Stimulated activated CD4-positive, alpha-beta T cell treated with anti-CD3 and anti-CD28 coated beads, TNF-alpha, amount 100 ng/mL, for 4 hours (primary cell): ENCODE measurements at places on chromosomes 12 and 14.
A peak's percentile ranks its signal among the peaks of the same experiment; 100 is the strongest.

DNA sequence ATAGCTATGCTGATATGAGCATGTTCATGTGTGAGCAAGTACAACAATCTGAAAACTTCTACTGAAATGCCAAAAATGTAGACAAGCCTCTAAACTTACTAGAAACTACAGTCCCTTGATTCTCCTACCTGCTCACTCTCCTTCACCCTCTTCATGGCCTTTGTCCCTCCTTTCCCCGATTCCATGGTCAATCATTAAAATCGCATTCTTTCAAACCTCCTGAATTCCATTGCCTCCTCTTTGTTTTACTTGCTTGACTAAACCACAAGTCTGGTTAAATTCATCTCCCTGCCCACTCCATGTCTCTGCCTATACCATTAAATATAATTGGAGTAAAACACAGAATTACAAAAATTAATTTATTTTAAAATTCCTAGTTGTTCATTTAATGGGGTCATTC, 33.0 kb upstream of the SSTR1 start:
- DNase-seq = no peak

GRCh38 chr12:66742508-66743367, 63.9 kb upstream of the GRIP1 start:
- no peak for DNase-seq

DNA sequence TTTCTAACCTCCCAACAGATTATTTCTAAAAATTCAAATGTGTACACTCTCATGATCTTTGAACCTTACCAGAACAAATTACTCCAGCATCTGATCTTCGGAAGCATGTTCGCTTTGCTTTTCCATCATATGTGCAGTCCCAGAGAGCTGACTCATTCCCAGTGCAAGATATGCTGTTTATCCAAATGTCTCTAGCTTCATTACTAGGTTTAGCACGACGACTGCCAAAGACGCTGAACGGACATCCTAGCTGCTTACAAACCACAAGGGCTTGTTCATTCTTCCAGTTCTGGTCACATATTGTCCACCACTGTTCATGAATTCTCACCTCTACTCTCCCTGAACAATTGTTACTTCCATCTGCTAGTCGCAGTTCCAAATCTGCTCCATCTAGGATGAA, 40.5 kb downstream of the CD163L1 start:
- no peak for DNase-seq

- DNase-seq = no peak
These were observed 243.0 kb upstream of the ATP2B1 start for GRCh38 chr12:89951694-89952060.

DNA sequence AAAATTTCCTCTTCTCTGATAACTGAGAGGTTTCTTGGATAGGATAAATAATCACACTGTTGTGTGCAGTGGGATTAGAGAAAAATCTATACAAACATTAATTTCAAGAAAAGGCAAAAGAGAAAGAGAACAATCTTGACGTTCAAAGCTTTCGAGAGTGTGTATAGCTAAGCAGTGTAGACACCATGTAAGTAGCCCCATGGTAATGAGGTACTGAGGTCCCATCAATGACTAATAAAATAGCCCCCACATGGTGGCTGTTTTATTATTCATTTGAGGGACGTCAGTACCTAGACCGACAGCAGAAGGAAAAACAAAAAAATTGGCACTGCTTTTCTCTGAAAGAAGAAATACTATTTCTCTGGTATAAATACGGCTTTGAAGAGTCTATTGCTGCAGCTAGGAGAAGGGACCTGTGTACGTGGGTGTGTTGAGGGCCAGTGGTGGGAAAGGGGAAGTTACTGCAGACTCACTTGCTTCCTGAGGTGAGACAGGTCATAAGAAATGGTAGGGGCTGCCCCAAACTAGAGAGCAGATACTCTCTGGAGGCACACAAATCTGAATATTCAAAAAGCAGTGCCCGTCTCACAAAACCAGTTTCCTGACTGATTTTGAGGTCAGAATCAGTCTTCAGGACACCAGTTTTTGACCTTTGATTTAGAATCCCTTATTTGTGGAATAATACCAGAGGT, 339.8 kb downstream of the EMP1 start:
- DNase-seq = no peak

DNA sequence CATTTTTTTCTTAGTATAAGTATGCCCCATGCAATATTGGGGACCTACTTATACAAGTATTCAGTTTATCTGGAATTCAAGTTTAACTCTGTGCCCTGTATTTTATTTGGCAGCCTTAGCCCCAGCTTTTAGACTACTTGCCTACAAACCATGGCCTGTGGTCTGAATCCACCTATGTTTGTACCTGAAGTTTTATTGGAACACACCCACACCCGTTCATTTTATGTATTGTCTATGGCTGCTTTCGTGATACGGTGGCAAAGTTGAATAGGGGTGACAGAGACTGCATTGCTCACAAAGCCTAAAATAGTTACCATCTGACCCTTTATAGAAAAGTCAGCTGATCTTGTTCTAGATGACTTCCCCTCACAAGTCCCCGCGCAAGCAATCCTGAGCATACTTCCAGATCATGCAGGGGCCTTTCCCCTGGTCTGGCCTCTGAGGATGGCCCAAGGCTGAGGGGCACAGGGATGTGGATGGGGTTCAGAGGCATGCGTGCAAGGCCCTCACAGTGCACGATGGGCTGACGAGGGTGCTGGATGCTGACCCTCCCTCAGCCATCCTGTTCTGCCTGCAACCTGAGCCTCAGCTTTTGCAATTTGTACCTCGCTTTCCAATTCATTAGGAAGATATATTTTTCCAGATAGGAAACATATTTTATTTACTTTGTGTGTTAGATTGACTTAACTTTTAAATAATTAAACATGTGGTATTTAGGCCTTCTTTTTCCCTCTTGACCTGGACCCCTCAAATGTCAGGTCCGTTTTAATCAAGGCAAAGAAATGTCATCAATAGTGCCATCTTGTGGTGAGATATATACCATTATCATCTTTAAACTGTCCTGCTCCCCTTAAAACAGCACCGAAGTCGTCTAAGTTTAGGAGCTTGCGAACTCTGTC, 527.3 kb upstream of the CCDC196 start:
- DNase-seq = no peak

DNA sequence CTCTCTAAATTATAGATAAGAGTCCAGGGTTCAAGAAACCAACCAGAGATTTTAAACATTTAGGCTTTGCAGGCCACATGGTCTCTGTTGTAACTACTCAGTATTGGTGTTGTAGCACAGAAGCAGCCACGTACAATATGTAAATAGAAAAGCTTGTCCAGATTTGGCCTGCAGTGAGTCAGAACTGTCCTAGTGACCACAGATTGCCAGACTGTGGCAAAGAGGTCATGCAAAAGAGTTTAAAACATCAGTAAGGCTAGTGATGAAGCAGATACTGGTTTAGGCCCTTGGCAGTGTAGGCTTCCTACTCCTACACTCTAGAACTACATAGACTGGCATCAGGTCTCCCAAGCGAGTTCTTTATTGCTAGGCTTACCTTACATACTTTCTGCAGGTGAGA, 117.6 kb upstream of the GARIN6 start:
- no peak for DNase-seq

DNA sequence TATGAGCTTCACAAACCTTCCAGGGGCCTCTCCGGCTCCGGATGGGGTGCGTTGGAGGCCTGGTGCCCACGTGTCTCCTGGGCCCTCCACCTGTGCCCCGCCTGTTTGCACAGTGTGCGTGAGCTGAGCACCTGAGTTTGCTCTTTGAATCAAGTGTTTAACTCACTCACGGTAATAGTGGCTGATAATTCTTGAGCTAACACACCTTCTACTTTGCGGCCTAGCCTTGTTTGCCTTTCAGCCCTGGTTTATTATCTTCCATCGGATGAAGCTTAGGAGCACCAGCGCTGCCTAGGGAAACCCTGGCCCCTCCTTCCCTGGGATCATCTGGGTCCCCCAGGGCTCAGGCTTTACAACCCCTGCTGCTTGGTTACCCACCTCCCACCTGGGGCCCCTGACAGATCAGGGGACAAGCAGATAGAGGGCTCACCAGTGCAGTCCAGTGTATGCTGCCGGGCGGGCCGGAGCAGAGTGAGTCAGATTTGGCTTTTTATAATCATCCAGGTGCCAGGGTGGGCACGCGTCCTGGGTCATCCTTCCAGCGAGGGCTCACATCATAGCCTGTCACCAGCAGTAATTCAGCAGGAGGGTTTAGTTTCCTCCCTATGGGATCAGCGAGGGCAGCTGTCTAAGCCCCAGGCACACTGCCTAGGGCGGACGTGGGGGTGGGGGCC, 62.8 kb upstream of the RFLNA start:
- DNase-seq = no peak

DNA sequence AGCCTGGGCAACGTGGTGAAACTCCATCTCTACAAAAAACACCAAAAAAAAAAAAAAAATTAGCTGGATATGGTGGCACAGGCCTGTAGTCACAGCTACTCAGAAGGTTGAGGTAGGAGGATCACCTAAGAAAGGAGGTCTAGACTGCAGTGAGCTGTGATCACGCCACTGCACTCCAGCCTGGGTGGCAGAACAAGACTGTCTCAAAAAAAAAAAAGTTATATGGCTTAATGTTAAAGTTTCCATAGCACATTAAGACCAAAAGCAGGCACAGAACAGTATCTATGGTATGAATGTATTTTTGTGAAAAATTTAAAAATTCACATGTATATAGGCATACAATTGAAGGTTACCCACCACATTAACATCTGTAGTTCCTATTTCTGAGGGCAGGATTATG, 15.9 kb downstream of the CDKN1B start:
- DNase-seq = no peak

- no peak for DNase-seq
These were observed 27.2 kb downstream of the KLC1 start for GRCh38 chr14:103656031-103656755.

DNA sequence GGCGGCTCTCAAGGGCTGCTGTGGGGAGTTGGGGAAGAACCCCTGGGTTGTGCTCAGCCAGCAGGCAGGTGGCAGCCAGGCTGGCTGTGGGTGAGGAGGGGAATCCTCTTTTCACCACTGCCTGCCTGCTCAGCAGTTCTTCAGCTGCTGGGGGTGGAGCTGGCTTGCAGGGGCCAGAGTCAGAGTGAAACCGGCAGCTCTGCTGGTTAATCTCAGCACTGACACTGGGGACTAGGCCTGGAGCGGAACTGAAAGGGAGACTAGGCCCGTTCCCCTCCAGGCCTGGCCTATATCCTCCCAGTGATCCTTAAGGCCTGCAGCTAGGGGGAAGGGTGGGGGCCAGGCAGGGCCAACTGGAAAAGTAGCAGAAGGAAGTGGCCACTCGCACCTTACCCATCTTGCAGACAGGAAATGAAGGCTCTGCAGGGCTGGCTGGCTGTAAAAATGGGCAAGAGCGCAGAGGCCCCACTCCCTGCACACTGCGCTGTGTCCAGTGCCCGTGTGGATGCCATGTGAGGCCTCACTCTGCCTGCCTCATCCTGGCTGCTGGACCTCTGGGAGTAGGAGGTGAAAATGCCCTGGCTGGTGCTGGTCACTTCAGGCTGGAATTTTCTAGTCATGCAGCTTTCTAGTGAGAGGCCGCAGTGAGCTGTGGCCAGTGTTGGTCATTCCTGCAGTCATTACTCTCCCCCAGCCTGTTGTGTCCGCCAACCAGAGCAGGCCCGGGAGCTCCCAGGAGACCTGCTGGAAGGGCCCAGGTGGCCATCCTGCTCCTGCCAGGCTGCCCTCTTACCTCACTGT, 39.4 kb downstream of the SH2B3 start:
- peak; percentile 63 for DNase-seq

DNA sequence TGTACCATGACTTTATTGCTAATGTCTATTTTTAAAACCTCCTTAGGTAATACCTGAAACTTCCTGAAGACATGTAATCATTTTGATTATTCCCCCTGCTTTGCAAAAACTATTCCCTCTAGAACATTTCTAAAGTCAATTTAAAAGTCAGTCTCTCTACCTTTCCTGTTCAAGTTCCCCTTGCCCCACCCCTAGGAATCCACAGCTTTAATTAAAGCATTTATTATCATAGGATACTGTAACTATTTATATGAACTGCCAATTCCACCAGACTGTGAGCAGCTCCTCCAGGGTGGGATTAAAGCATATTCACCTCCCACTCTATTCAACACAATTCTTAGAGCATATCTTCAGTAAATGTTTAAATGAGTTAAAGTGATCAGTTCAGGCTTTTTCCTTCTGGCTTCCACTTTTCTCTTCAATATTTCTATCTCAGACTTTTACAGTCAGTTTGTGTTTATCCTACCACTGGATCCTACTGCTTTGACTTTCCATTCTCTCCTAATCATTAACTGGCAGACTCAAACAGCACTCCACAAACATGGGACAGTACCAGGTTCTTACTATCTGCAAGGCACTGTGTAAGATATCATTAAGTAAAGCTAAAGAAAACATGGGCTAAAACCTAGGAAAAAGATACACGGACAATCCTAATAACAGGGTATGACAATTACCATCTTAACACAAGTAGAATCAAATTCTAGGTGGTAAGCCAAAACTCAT, 39.1 kb downstream of the PTPN21 start:
- DNase-seq = no peak
